Inflammatory macrophage (primary cell): ENCODE measurements at places on chromosomes 2 and 18.
A peak's percentile ranks its signal among the peaks of the same experiment; 100 is the strongest.

GRCh38 chr2:44981714-44982108 is 27.5 kb downstream of the SIX2 start:
- peak; percentile 69 for DNase-seq

GRCh38 chr18:59968583-59968982 is 68.8 kb downstream of the PMAIP1 start:
- DNase-seq, result no peak

GRCh38 chr2:60091894-60092293 is 461.6 kb downstream of the BCL11A start:
- no peak for DNase-seq

GRCh38 chr2:43950383-43951008 is 45.3 kb downstream of the LRPPRC start:
- DNase-seq, result peak; percentile 17

DNA sequence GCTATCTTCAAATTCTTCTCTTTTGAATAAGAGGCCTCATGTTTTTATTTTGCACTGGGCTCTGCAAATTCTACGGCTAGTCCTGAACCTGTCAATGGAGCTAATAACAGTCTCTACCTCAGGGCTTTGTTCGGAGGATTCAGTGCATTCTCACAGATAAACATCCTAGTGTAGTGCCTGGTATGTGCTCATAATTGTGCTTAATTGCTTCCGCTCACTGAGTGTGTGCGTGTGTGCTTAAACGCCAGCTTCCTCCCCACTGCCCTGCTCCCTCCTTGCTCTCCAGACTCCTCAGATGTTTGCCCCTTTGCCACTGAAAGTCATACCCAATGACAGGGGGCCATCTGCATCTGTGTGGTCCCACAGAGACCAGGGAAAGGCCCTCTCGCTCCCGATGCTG is 6.7 kb downstream of the GYPC start:
- no peak for DNase-seq

DNA sequence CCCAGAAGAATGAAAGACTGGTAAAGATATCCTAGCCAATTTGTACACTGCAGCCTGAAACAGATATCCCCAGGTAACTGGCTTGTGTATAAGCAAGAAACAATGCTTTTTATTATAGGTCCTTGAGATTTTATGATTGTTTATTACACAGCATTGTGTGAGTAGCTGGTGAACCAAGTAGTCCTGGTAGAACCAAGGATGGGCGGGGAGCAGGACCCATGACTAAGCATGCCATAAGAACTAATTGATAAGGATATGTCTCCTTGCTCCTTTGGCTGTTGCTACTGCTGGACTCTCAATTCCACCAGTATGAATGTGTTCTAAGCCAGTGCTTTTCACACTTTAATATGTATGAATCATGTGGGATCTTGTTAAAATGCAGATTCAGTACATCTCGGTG is 12.3 kb upstream of the ALMS1 start:
- no peak for DNase-seq

DNA sequence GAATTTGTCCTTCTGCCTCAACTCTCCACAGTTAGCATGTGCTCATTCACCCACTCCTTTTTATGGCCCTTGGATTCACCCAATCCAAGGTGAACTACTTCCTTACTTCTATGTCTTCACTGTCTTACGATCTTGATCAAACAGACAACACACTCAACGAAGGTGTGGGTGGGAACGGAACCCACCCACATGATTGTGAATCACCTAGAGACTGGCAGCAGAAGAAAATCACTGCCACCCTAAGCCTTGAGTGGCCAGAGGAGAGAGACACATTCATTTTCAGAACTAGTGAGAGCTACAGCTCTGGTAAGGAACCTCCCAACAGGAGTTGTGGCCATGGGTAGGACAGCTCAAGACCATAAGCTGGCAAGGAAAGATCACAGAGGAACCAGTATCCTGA is 194.3 kb downstream of the PLCL1 start:
- no peak for DNase-seq

DNA sequence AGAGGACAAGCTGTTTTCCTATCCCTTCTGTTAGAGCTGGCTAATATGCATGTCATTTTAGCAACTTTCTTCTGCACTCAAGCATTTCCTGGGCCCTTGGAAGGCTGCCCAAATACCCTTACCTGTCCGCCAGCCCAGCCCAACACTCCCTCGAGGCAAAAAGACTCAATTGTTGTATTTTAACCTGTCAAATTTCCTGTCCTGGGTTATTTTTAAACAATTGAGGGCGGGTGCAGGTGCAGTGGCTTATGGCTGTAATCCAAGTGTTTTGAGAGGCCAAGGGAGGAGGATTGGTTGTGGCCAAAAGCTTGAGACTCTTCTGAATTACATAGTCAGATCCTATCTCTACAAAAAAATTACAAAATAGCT is 125.0 kb upstream of the ARHGAP28 start:
- DNase-seq, result no peak

DNA sequence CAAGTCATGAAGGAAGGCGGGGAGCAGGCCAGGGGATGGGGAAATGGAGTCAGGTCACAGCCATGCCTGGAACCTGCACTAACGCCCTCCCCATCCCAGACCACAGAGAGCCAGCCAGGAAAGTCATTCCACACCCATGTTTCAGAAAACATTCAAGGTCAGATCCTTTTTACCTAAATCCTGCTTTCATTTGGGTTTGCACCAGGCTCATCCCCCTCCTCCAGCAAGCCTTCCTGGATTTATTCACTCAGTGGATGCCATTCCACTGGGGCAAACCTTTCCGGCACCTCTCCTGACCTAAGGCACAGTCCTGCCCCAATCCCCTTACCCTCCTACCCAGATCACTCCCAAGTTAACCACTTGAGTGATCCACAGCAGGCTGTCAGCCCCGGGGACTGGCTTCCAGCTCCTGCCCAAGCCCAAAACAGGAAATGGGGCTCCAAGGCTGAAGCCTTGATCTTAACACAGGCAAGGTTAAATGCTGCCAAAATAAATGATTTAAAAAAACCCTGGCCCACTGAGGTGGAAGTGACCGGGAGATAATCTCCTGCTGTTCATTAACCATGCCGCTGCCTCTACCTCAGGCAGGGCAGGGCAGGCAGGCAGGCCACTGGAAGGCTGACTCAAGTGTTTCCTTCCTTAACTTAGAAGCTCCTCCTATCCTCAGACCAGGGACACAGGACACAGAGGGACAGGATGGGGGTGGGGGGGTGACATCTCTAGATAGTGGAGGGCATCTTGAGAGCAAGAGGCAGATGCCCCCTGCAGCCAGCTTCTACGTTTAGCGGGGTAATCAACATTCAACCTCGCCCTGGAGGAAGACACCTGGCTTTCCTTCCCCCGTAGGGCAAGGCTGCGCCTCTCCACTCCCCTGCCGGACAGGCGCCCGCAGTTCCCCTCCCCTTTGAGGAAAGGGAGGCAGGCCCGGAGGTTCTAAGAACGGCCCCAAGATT is 1.4 kb downstream of the RAB11FIP5 start:
- no peak for DNase-seq

DNA sequence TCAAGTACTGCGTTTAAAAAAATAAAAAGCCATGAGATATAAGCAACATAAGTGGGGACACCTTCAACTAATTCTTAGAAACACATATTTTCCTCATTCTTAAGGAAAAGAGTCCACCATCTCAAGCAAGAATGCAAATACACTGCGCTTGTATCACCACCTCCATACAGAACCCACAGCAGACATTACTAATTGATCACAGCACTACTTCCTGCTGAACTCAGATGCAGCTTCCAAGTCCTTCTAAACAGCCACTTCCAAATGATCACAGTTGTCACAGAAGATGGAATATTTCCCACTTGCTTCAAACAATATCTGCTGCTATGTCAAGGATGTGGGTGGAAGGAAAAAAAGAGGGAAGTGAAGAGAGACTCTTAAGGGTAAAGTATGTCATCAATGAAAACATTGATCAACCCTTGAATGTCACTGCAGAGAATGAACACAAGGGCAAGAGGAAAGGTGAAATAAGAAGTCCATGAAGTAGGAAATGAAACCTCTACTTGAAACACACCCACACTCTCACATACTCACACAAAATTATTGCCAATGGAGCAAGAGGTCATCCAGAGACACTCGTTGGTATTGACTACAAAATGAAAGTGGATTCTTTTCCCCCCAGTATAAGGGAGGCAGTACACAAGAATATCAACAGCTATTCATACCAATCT is 22.1 kb downstream of the TGFA start:
- DNase-seq, result peak; percentile 80

- DNase-seq, result no peak
These were observed 40.9 kb downstream of the GATA6 start for GRCh38 chr18:22210311-22210754.

DNA sequence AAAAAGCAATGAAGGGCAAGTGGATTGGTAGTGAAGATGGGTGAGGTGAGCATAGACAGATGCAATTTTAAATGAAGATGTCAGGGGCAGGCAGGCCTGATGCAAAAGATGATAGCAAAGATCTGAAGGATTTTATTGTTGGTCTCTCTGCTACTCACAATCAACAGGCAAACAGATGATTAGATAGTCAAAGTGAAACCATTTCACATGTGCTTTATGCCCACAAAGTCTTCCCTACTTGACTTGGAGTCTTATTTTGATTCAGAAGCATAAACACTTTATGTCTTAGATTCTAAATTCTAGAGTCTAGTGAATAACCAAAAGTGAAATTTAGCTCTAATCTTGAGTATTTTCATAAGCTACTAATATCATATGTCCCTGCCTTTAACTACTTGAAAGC is 153.8 kb upstream of the HNRNPA3 start:
- DNase-seq, result no peak

DNA sequence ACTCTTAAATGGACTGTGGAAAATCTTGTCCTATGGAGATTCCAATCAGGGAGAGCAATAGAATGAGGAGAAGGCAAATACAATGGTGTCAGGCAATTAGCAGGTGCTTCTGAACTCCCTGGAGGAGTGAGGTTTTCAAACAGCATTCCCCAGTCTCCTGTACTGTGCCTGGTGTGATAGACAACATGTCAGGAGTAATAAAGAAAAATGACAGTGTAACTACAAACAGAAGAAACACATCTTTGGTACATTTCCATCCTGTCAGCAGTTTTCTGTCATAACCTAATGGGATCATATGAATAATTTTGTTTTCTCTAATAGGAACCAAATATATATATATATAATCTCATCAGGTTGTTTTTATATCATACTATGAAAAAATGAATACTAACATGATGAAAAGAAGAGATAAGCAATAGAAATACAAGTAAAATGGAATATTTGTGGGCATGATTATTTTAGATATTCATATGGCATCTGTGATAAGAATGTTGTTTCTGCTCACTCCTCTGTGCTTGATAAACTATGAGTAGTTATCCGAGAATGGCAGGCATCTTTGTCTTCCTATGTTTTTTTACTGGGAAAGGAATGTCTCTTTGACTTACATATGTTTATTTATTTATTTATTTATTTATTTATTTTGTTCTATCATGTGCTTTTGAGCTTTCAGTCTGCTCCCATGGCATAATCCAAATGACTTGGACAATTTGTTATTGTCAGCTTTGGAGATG is 441.7 kb downstream of the TXNL1 start:
- no peak for DNase-seq

GRCh38 chr2:15749460-15750432 is 158.1 kb downstream of the DDX1 start:
- DNase-seq, result no peak

DNA sequence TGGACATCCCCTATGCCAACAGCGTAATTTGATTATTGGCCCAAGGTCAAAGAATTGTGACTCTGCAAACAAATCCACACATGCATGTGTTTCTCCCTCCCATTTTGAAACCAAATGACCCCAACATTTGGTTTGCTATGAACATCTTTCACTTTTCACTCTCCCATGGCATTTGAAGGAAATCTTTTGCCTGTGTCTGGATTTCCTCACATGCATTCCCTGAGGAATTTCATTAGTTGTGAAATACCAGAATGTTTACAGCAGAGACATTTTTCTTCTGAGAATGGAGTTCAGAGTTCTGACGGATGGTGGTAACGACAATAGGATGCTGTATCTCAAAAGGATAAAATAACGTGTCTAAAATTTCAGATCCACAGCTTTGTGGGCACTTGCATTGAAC is 60.3 kb upstream of the LMAN1 start:
- no peak for DNase-seq

- no peak for DNase-seq
These were observed 39.8 kb downstream of the TTN start for GRCh38 chr2:178767094-178768060.

GRCh38 chr18:44682201-44682870 is 1.6 kb downstream of the SETBP1 start:
- DNase-seq, result no peak

- peak; percentile 85 for DNase-seq
These were observed 123.1 kb downstream of the PRPF40A start for GRCh38 chr2:152594022-152594766.

- no peak for DNase-seq
These were observed 42.9 kb downstream of the STON1 start for GRCh38 chr2:48572816-48573215.

GRCh38 chr2:170707821-170708795 is 7.0 kb upstream of the SP5 start:
- DNase-seq, result peak; percentile 50

- DNase-seq, result no peak
These were observed 1155.8 kb upstream of the CHAC2 start for GRCh38 chr2:52611759-52612158.

GRCh38 chr2:184945824-184946223 is 347.5 kb downstream of the ZNF804A start:
- no peak for DNase-seq

GRCh38 chr2:226754821-226755604 is 44.6 kb downstream of the IRS1 start:
- DNase-seq, result no peak

DNA sequence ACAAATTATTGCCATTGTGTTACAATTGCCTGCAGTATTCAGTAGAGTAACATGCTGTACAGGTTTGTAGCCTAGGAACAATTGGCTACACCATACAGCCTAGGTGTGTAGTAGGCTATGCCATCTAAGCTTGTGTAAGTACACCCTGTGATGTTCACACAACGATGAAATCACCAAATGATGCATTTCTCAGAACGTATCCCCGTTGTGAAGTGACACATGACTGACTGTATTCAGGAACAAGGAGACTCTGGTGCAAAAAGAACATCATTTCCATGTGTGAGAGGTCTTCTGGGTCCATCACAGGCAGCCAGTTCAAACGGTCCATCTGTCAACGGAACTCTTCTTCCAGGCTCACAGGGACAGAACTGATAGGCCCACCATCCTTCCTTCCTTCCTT is 263.7 kb downstream of the ANAPC1 start:
- DNase-seq, result peak; percentile 49

GRCh38 chr18:29160170-29160569 is 983.2 kb upstream of the CDH2 start:
- no peak for DNase-seq

DNA sequence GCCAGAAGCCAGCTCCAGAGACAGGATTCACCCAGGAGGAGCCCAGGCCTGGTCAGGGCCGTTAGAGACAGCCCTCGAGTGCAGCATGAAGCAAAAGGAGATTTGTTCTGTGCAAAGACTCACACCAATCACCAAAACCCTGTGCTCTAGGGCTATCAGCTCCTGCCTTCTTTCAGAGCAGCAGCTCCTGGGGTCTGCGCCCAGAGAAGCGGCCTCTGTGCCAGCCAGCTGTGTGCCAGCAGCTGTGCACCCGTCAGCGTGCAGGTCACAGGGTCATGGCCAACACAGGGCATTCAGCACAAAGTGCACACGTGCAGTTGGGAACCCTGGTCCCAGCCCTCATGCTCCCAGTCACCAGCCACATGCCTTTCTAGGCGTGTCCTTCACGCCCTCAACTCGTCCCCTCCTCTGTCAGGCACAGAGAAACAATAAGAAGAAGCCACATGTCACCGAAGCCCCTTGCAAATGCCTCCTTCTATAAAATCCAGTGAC is 49.3 kb downstream of the ZNF516 start:
- no peak for DNase-seq

GRCh38 chr18:21903709-21904108 is 163.1 kb downstream of the MIB1 start:
- no peak for DNase-seq

- DNase-seq, result no peak
These were observed 127.5 kb downstream of the NFATC1 start for GRCh38 chr18:79523206-79523735.
